Breast epithelium (tissue), 4 donors: ENCODE measurements at places on chromosomes 1 and 21. TPM values are rescaled to one million over a fixed set of nuclear protein-coding genes. Genes with fewer than 3 reads are reported as not detected.
A peak's percentile ranks its signal among the peaks of the same experiment; 100 is the strongest.

- peak overlapping the region; percentile 84 for H3K4me3 ChIP-seq
- no peak for DNase-seq
These were observed 1.1 kb upstream of the TMEM52 start for GRCh38 chr1:1920057-1920607.

- peaks cover 17% of the 10 kb centered on the region for H3K4me1 ChIP-seq
- peaks cover 3% of the 10 kb centered on the region for H3K27me3 ChIP-seq
- H3K4me3 ChIP-seq = peak overlapping the region; percentile 27
- DNase-seq = no peak
- H3K36me3 ChIP-seq = no peaks in the 10 kb centered on the region
These were observed 65.2 kb downstream of the SIK1 start for GRCh38 chr21:43361493-43362296.

GRCh38 chr1:246537441-246537840 lies 28.6 kb downstream of the TFB2M start:
- no peaks in the 10 kb centered on the region for H3K4me1 ChIP-seq
- no peak overlapping the region for H3K27ac ChIP-seq

- H3K27me3 ChIP-seq = no peaks in the 10 kb centered on the region
- no peak overlapping the region for H3K27ac ChIP-seq
- H3K4me1 ChIP-seq = no peaks in the 10 kb centered on the region
- H3K36me3 ChIP-seq = peaks cover 9% of the 10 kb centered on the region
- H3K4me3 ChIP-seq = no peak overlapping the region
- DNase-seq = no peak
These were observed 45.5 kb downstream of the VPS13D start for GRCh38 chr1:12275370-12275769.

Gene LYPD8
- 1.6 TPM for total RNA-seq

Gene EPHA10
- total RNA-seq = not detected
